ENCODE measurements at places on chromosomes 3 and 15. TPM values are rescaled to one million over a fixed set of nuclear protein-coding genes. Genes with fewer than 3 reads are reported as not detected.

Gene LTK
- total RNA-seq = 0.06 TPM

Gene CCDC33
- total RNA-seq = 7.3 TPM

Gene ZNF385D
- total RNA-seq = 0.05 TPM

Gene EFCC1
- total RNA-seq = 0.03 TPM

Gene UBAP1L
- 1.1 TPM for total RNA-seq

Gene ADIPOQ
- not detected for total RNA-seq

Gene PROK2
- total RNA-seq = not detected

Gene PPP1R14D
- total RNA-seq = not detected
